Activated T-helper 1 cell treated with anti-CD3 and anti-CD28 coated beads, Interleukin-2, amount 50 U/mL, for 16 hours (primary cell): ENCODE measurements at places on chromosomes 2 and 18.

- no peak for DNase-seq
Observed at GRCh38 chr2:140873915-140874531, 1256.8 kb downstream of the LRP1B start.

- DNase-seq, result no peak
Observed at GRCh38 chr2:14828223-14828622, 195.7 kb downstream of the LRATD1 start.

- DNase-seq, result no peak
Observed at GRCh38 chr2:133658020-133658903, 90.0 kb upstream of the NCKAP5 start.

GRCh38 chr18:12306752-12307700, 1.0 kb upstream of the TUBB6 start:
- no peak for DNase-seq

GRCh38 chr2:152067823-152068222, 31.0 kb downstream of the CACNB4 start:
- no peak for DNase-seq

DNA sequence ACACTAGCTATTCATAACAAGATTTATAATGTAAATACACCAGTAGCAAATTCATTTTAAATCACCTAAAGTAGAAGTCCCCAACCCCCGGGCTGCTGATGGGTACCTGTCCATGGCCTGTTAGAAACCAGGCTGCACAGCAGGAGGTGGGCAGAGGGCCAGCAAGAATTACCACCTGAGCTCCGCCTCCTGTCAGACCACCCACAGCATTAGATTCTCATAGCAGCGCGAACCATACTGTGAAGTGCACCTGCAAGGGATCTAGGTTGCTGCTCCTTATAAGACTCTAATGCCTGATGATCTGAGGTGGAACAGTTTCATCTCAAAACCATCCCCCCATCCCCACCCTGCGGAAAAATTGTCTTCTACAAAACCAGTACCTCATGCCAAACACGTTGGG, 71.3 kb downstream of the KANSL1L start:
- no peak for DNase-seq

GRCh38 chr18:22163416-22164161, 5.8 kb upstream of the GATA6 start:
- DNase-seq, result no peak

DNA sequence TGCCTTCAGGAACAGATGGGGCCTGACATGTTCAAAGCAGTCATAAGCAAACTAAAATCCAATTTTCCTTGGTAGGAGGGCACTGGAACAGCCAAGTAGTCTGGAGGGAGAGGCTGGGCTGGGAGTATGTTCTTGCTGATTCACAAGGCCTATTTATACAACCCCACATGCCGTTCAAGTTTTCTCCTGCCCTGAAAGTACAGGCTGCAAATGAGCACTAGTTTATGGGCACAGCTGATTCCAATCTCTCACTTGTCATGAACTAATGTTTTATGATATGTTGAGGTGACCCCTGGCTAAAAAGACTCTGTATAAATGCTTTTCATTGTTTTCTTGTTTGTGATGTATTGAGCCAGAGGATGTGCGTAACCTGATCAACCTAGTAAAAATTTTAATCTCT, 183.4 kb upstream of the SRD5A2 start:
- no peak for DNase-seq
